Cortex of kidney (tissue), 1 donor: ENCODE measurements at places on chromosomes 11 and 22.

DNA sequence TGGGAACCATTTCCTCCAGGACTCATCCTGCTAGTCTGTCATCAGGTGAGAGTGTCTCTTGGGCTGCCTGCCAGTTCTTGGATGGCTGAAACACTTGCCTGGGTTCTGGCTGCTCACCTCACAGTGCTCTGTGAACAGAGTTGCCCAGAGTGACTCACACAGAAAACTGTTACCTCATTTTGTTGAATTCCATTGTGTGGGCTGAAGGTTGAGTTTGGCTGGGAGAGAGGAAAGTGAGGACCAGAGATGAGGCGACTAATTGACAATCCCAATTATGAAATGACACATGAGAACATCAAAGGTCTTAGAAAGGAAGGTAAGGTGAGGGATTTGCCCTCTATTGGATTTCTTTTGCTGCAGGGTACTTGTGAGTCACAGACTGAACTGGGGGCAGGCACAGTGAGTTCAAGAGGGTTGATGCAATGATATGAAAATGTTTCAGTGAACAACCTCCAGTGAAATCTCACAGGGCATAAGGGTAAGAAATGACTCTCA lies 20.2 kb upstream of the CALCB start:
- no peak for DNase-seq

DNA sequence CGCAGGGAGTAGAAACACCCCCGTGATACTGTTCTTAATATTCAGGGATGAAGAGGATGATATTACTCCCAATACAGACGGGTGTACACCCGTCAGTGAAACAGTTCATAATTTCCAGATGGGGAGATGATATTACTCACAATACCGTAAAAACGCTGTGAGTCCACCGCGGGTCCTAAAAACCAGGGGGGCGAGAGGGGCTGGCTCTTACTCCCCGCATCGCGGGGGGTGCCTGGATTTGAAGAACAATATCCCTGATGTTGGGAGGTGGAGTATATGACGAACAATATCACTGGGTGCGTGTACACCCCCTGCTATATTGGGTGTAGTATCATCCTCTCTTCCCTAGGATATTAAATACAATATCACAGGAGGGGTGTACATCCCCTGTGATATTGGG lies 20.5 kb upstream of the APOL5 start:
- no peak for DNase-seq

DNA sequence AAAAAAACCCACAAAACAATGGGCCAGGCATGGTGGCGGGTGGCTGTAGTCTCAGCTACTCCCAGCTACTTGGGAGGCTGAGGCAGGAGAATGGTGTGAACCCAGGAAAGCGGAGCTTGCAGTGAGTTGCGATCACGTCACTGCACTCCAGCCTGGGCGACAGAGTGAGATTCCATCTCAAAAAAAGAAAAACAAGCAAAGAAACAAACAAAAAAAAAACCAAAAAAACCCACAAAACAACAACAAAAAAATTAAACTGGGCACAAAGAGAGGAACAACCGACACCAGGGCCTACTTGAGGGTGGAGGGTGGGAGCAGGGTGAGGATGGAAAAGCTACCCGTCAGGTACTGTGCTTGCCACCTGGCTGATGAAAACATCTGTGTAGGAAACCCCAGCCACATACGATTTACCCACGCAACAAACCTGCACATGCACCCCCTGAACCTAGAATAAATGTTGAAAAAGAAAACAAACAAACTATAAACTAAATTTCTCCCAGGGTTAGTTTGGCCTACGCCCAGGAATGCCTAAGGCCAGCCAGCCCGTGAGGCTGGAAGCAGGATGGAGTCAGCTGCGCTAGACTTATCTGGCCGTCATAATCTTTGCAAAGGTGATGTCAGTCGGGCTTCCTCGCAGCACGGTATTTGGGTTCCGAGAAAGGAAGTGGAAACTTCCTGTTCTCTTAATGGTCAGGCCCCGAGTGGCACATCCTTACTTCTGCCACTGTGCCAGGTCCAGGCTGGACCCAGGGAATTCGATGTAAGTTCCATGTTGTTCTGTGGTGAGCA lies 21.9 kb upstream of the CYB5R3 start:
- DNase-seq = no peak

- DNase-seq = no peak
Observed at GRCh38 chr22:29756341-29756740, 10.5 kb downstream of the ZMAT5 start.

- no peak for DNase-seq
Observed at GRCh38 chr11:43377389-43377788, 18.7 kb downstream of the TTC17 start.

- no peak for DNase-seq
Observed at GRCh38 chr22:30396871-30397655, at the start of gene SEC14L2. Gene SEC14L2 (plus strand): TSS chr22:30397018. CDS start chr22:30397117, 99 bp downstream.

GRCh38 chr22:39209756-39210155 lies 35.0 kb downstream of the PDGFB start:
- DNase-seq = no peak

- DNase-seq = no peak
Observed at GRCh38 chr11:134452026-134452837, 40.2 kb upstream of the B3GAT1 start.

GRCh38 chr11:45806072-45806933 lies 1.4 kb downstream of the SLC35C1 start:
- no peak for DNase-seq

GRCh38 chr22:38012604-38013072 lies 28.3 kb upstream of the SOX10 start:
- no peak for DNase-seq

DNA sequence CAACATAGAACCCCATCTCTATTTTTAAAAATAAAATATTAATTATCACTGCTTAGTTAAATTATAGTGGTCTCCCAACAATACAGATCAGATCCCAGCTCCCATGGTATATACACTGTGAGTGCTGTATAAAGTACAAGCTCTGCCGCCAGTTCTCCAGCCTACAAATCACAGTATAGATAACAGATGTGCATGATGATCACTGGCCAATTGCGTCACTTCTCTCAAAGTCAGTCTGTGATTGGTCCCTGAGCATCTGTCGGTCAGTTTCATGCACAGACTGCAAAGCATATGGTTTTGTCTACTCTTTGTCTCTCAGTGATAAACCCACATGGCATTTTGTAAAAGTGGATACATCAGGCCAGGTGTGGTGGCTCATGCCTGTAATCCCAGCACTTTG lies 15.7 kb downstream of the PPARA start:
- DNase-seq = no peak

- no peak for DNase-seq
Observed at GRCh38 chr22:30732426-30732825, 37.8 kb downstream of the OSBP2 start.

DNA sequence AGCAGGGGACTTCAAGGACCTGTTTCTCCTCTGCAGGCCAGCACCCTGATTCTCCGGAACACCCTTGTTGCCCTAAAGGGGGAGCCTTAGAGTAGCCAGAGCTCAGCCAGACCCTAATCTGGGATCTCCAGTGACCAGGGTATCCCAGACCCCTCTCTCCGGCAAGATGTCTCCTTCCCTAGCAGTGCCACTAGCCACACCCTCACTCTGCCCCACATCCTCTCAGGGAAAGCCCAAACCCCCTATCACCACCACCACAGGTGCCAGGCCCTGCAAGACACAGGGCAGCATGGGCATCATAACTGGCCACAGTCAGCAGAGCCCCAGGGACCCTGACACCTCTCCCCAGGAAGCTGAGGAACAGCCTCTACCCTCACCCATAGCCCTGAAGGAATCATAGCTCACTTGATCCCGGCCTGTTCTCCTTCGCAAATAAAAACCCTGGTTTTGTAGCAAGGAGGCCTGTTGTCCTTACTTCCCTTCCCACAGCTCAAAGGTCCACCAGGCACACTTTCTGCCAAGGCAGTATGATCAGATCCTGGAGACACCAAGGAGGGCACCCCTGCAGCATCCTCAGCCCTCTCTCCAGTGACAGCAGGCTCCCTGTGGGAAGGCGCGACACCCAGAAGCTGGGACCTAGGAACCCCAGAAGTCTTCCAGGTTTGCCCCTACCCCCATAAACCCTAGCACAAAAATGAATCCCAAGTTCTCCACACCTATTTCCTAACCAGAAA lies 4.6 kb downstream of the CFL1 start:
- DNase-seq = no peak

GRCh38 chr11:91299980-91300379 lies 924.6 kb upstream of the FAT3 start:
- DNase-seq = no peak

GRCh38 chr22:50010676-50011446 lies 1.7 kb downstream of the IL17REL start:
- DNase-seq = no peak

GRCh38 chr22:41568811-41569210 lies 8.0 kb downstream of the CSDC2 start:
- DNase-seq = no peak

- no peak for DNase-seq
Observed at GRCh38 chr11:83572581-83573496, 286.7 kb upstream of the CCDC90B start.

- DNase-seq = no peak
Observed at GRCh38 chr11:104771763-104772162, 126.5 kb downstream of the CASP12 start.

GRCh38 chr22:29217827-29218757 lies 12.4 kb downstream of the EMID1 start:
- no peak for DNase-seq

DNA sequence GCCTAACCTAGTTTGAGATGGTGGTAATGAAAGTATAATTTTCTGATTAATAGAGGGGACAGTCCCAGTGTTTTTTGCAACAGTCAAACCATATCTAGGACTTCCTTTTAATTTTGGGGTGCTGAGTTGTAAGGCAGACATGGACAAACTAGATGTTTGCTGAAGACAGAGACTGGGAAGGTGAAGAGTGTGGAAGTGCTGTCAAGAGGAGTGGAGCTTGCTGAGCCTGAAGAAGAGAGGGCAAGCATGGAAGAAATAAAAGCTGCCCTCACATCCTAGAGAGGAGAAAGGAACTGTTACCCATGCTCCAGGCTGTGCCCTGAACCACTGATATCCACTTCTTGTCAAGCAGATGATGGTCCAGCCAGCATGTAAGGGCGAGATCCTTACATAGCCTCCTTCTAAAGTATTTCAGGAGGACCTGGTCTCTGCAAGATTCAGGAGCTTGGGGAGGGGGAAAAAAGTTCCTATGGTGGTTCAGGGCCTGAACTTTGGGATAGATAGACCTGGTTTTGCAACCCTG lies 51.4 kb downstream of the PRR5L start:
- DNase-seq = no peak

- no peak for DNase-seq
Observed at GRCh38 chr11:86547727-86548126, 124.7 kb downstream of the ME3 start.

DNA sequence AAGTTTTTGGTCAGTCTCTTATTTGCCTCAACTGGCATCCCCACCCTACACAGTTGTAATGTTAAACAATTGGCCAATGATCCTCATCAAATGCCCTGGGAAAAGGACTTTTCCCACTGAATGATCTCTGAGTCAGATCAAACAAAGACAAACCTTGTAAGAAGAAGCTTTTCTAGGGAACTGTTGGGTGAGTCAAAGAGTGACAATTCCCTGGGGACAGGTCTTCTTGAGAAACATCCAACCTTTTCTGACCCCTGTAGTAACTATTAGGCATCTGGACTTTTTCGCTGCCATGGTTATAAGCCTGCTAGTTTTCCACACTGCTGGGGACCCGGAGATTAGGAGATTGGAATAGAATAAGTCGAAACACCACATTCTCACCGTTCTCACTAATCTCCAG lies 789.8 kb upstream of the API5 start:
- DNase-seq = no peak

DNA sequence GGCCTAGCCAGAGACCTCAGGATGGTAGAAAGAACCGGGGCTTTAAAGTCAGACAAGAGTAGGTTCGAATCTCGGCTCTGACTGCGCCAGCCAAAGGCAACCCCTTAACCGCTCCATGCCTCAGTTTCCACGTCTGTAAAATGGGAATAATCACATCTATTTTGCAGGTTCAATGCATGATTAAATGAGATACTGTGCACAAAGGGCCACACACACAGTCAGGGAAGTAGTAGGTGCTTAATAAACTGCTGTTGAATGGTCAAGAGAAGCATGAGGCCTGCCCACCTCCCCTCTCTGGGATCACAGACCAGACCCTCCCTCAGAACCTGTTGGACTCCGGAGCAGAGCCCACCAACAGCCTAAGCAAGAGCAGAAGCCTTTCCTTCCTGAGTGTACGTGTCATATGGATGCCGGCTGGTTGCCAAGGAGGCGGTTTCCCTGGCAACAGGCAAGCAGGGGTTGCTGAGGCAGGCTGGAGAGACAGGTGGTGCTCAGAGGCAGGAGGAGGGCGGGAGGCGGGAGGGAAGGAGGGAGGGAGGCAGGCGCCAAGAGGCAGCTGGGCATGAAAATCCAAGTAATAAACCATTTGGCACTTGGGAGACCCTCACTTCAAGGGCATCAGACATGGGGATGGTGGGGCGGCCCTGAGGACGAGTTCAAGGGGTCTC lies 43.9 kb downstream of the NFAM1 start:
- no peak for DNase-seq

DNA sequence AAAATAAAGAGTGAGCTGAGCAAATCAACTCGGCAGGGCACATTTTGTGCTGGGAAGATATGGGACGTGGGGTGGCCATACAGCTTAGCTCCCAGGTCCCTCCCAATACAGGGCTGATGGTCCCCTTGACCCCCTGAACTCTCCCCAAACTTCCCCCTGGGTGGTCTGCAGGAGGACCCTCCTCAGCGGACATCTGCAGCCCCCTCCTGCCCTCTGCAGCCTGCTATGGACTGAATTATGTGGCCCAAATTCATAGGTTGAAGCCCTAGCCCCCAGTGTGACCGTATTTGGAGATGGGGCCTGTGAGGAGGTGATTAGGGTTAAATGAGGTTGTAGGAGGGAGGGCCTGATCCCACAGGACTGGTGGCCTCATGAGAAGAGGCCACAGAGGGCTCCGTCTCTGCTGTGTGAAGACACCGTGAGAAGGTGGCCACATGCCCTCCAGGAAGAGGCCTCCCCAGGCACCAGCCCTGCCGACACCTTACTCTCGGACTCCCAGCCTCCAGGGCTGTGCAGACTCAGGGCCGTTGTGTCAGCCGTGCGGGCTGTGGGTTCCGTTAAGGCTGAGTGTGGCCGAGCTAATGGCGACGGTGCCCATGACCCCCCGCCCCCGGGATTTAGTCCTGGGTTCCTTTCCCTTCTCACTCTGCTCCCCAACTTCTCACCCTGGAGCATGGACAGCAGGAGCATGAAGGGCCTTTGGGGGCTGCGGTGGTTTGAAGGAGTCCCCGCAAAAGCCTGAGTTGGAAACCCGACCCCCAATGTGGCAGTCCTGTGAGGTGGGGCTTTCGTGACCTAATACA lies 1042.8 kb downstream of the BRD1 start:
- DNase-seq = no peak

- DNase-seq = no peak
Observed at GRCh38 chr11:113163291-113164030, 150.9 kb upstream of the TTC12 start.

GRCh38 chr22:21013657-21014201 lies 1.2 kb upstream of the P2RX6 start:
- DNase-seq = no peak

GRCh38 chr11:114148013-114148382 lies 88.5 kb downstream of the ZBTB16 start:
- no peak for DNase-seq
